ENCODE measurements at places on chromosomes 5 and 9.

GRCh38 chr9:115461280-115461679, 343.3 kb upstream of the TNC start:
- no peak for DNase-seq

- no peak for DNase-seq
These were observed 81.5 kb downstream of the HMCN2 start for GRCh38 chr9:130347036-130347435.

DNA sequence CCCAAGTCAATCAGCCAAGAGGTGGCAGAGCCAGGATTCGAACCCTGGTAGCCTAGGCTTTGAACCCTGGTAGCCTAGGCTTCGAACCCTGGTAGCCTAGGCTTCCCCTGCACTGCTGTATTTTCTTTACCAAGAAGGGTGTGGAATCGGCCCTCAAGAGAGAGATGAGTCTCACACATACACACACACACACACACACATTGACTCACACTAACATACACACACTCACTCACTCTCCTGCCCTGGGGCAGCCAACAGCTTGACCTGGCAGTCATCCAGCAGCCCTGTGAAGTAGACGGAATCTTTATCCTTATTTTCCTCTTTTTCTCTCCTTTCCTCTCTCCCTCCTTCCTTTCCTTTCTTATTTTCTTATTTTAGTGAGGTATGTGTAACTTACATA, 55.4 kb upstream of the RPL26L1 start:
- no peak for DNase-seq

DNA sequence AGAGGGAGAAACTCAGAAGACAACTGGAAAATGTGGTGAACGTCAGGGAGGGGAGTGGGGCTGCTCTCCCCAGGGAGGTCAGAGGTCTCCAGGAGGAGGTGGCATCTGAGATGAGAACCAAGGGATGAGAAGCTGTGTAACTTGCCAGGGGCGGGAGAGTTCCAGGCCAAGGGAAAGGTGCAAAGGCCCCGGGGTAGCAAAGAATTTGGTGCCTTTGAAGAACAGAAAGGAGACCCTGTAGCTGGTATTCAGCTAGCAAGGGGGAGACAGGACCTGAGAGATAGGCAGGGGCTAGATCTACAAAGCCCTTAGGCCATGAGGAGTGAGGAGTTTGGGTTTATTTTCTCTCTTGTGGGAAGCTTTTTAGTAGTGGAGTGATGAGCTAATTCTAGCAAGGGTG, 3.3 kb downstream of the DNM1 start:
- DNase-seq = no peak

DNA sequence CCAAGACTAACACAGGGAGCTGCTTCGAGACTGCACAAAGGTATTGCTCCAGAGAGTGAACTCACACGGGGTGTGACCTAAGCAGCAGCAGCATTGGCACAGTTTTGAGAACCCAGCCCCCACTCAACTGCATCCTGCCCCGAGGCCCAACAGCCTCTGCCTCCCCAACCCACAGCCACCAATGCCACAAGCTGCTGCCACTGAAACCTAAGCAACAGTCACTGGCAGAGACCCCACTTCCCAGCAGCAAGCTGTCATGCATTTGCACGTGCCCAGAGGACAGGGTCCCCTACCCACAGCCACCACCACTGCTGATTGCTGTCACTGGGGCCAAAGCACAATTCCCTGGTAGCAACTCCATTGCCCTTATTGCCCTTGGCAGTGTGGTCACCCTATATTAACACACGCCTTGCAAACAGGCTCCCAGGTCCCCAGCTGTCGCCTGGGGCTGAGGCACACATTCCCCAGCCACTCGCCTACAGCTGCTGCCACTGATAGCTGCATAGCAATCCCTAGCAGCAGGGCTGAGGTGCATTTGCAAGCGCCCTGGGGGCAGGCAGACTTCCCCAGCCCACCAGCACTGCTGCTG, 141.0 kb downstream of the AGTPBP1 start:
- no peak for DNase-seq

DNA sequence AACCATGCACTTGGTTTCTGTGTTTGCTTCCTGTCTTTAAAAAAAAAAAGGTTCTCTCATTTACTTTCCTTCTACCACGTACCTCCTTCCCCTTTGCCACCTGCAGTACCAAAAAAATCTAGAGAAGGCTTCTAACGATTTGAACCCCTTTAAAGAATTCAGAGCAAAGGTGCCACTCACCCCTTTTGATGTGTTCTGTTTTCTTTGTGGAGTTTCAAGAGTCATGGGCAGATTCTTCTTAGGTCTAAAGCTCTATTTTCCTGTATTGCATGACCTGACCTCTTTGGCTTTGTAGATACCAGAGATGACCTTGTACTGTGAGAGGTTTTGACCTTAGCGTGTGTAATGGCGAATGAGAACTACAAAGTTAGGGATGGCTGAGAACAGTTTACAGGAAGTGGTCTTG, 29.0 kb downstream of the TXNDC8 start:
- no peak for DNase-seq

GRCh38 chr5:124677374-124678351, 68.8 kb downstream of the ZNF608 start:
- peak; percentile 40 for DNase-seq

GRCh38 chr5:5533927-5534326, 111.5 kb downstream of the ICE1 start:
- DNase-seq = no peak

DNA sequence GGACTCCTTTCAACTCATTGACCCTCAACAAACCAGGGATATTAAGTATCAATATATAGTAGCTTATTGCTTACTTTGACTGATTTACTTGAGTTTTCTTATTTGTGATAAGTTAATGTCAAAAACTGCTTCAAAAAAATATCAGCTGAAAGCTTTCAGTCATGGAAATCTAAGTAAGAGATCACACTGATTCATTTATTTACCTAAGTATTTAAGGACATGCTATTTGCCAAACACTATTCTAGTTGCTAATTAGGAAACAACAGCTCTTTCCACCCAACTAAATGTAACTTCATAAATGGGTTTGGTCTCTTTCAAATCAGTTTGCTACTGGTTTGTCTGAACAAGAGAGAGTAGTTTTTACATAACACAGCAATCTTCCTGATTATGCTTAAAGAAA, 48.2 kb downstream of the CHD1 start:
- DNase-seq = no peak

DNA sequence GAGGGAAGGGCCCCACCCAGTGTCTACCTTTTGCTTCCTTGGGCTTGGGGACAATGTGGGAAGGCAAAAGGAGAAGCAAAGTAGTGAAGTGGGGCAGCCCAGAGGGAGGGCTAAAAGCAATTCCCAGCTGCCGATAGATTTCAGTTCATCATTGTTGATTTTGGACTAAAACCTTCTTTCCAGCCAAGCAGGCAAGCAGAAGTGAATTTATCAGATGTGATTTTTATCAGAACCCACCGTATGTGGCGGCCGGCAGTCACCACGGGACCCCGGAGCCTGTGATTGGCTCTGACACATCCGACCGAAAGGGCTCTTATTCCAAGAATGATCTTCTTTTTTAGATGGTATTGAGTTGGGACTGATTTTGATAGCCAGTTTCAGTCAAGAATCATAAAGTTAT, 559.9 kb downstream of the PSAT1 start:
- DNase-seq = no peak

DNA sequence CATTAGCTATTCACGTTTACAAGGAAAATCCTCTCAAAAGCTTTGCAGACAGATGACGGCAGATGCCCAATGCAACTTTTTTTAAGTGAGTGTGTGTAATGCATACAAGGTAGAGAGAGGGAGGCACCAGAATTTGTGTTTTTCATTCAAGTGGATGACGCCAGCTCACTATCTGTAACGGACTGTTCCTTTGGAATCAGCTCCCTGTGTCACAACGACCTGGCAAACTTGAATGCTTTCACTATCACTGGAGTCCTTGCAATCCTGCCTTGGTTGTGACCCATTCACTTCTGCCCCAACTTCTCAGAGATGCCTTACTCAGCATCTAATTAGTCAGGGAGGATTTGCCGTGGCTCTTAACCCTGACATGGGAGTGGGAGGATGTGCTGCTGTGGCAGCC, 148.5 kb downstream of the BNC2 start:
- DNase-seq = peak; percentile 27

- no peak for DNase-seq
These were observed 572 bp downstream of the CDK5RAP2 start for GRCh38 chr9:120579139-120580050.

DNA sequence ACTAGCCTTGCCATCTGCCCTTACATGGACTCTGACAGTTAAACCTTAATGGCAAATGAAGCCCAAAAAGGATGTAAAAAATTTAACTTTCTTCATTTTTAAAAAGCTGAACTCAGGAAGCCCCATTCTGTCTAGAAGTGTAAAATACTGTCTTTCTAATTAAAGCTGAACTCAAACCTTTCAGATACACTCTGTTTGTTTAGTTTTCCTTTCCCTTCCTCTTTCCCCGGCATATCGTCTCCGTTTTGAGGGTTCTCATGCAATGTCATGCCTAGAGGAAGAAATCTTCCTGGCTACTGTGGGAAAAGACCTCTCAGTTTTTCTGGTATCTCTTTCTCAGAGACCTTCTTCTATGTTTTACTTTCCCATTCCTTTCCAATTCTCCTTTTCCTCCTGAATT, 841.5 kb downstream of the DTWD2 start:
- DNase-seq = no peak

DNA sequence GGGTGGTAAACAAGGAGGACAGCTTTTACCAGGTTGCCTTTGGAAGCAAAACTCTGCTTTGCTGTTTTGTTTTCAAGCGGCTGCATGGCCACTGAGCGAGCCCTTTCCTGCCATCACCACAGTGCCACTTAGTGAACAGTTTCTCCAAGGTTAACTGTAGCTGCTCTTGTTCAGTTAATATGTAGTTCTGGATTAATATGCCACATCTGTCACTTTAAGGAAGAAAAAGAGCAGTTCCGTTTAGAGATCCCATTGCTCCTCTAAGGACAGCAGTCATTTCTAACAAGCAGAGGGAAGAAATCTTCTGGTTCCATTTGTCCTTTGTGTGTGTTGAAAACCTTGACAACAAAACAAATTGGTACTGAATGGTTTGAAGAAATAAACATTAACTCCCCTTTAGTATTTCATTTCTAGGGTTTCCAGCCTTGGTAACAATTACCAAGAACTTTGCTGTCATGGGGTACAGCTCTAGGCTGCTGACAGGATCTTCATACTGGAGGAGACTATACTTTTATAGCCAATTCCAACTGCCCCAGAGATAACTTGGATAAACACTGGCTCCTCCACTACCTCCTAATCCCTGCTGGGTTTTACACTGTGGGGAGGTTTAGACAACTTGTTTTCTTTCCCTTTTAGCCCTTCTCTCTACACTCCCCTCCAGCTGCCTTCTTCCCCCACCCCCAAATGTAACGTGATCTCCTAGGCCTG, 10.3 kb upstream of the ABL1 start:
- DNase-seq = no peak

- DNase-seq = no peak
These were observed 1237.4 kb upstream of the CDH18 start for GRCh38 chr5:21225223-21226064.

- no peak for DNase-seq
These were observed 199.0 kb downstream of the ARHGAP26 start for GRCh38 chr5:142969186-142969585.

DNA sequence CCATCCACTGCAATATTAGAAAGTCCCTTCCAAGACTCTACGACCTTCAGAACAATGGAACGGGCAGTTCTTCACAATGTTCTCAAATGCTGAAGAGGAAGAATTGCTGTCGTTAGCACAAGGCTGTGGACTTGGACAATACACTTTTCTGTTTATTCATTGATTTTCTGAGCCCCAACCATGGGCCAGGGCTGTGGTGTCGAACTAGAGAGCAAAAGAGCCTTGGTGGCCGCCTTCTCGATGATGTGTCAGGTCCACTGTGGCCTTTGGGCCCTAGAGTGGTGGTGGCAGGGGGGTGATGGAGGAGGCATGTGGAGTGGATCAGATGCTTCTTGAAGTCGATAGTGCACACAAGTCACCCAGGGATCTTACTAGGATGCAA, 18.5 kb upstream of the KIF12 start:
- DNase-seq = no peak

GRCh38 chr5:128772356-128772755, 192.9 kb upstream of the SLC27A6 start:
- DNase-seq = no peak

- no peak for DNase-seq
These were observed 225.7 kb upstream of the DMRT1 start for GRCh38 chr9:615756-616155.

DNA sequence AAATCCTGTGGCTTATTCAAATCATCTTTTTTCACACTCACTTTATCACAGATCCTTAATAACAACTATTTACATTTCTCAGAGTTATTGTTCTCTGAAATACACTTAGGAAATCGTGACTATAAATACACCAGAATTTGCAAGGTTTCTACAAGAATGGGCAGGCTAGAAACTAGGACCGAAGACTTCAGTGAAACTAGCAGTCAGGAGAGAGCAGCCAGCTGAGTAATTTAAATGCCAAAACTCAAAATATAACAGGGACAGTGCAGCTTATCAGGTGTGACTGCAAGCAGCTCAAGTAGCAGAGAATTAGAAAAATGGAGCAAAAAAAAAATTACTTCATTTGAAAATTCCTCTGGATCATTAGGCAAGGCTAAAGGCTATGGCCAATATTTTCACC, 719.3 kb upstream of the ZNF608 start:
- no peak for DNase-seq

DNA sequence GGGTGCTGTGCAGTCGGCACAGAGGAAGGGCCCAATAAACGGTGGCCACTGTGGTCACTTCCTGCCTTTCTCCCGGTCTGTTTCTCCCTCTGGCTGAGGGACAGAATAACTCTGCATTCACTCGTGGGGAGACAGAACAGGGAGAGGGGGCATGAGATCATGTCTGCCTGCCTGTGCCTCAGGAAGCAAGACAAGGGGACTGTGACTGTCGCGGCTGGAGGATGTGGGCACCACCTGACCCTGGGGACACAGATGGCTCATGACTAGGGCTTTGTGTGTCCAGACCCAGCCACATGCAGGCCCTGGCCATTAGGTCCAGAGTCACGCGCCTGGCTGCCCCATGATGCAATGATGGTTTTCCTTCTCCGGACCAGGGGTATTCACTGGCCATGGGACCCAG, 5.8 kb downstream of the TRUB2 start:
- no peak for DNase-seq

DNA sequence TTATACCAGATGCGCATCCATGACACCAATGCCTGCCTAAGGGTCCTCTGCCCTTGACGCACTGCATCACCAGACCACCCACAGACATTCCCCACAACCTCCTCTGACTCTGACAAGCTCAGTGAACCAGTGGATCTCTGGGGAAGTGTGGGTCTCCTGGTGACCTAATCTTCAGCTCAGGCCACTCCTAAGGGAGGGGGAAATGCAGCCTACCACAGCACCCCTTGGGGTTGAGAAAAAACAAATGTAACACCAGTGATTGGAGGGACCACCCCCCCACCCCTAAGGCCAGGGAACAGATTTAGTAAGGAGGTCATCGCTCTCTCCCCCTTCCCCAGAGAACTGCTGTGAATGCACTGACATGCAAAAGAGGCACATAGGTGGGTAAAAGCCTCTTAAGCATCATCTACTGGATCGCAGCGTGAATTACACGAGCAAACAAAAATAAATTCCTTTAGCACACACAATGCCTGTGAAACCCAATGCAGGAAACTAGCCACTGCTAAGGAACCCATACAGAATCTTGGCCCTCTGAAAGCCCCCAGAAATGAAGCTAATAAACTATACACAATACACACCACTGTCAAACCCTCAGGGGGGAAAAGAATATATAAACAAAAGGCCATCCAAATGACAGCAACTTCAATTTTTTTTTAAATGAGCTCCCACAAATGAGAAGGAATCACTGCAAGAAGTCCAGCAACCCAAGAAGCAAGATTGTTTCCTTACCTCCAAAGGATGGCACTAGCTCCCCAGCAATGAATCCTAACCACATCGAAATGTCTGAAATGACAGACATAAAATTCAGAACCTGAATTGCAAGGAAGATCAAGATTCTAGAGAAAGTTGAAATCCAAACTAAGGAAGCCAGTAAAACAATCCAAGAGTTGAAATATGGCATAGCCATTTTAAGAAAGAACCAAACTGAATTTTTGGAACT, 513.7 kb upstream of the PTGER4 start:
- DNase-seq = no peak

Measured in heart right ventricle (tissue), 16 donors.